ENCODE measurements at places on chromosomes 6 and 20.

- DNase-seq = no peak
Measured at GRCh38 chr6:158713469-158713868, 63.6 kb downstream of the SYTL3 start.

GRCh38 chr6:116208056-116208785 is 45.7 kb downstream of the TSPYL4 start:
- no peak for DNase-seq

GRCh38 chr6:108210556-108210955 is 44.7 kb downstream of the NR2E1 start:
- DNase-seq = no peak

GRCh38 chr6:22513667-22514066 is 55.7 kb upstream of the HDGFL1 start:
- DNase-seq = peak; percentile 1
